Activated naive CD4-positive, alpha-beta T cell treated with anti-CD3 and anti-CD28 coated beads, Interleukin-2, amount 10 ng/mL, durations not matched to agents 7 days and 5 days (primary cell): ENCODE measurements at places on chromosomes 1 and 21.

DNA sequence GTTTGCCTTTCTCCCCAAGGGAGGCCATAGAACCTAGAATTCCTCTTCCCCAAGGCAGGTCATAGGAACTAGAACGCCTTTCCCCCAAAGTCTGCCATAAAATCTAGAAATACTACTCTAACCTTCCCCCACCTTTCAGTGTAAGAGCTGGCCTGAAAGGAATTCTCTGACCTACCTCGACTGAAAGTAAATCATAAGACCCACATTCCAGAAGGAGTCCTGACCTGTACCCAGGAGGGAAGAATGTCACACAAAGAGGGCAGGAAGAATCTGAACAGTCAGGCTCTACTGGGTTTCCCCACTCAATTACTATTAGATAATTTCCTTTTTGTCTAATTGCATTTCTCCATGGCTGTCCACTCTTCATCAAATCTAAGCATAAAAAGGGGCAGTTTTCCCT lies 5.7 kb upstream of the ATG4C start:
- no peak overlapping the region for H3K27ac ChIP-seq
- peaks cover 2% of the 10 kb centered on the region for H3K4me1 ChIP-seq
- peaks cover 21% of the 10 kb centered on the region for H3K27me3 ChIP-seq

GRCh38 chr1:177907000-177907399 lies 62.9 kb downstream of the SEC16B start:
- no peak for DNase-seq
- H3K27ac ChIP-seq = no peak overlapping the region
- no peaks in the 10 kb centered on the region for H3K27me3 ChIP-seq
- no peaks in the 10 kb centered on the region for H3K4me1 ChIP-seq

DNA sequence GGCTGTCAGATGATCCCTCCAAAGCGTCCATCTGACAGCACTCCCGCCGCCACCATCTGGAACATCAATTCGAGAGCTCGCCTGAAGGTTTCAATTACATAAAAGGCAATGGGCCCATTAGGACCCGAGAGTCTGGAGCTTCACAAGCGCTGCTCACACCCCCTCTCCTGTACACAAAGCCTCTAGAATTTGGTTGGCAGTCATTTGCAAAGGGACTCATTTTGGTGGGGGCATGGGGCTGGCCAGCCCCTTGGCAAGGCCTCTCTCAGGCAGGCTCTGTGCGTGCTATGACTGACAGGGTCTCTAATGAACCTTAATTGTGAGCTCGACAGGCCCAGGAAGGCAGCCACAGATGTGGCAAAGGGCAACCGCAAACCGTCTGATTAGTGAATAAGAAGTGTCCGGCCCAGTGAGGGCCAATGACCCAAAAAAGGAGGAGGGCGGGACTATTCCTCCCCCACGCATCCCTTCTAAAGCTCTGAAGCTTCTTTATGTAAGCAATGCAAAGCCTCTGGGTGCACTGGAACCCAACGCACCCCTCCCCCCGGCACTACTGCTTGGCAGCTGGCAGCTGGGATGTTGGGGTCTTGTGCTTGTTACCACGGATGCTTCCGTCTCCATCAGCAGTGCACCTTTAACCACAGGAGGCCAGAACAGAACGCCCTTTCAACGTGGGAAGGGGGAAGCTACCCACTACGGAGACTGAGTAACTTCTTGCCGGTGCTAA lies 79.4 kb downstream of the CAPZB start:
- H3K27me3 ChIP-seq = no peaks in the 10 kb centered on the region
- peak overlapping the region; percentile 3 for H3K27ac ChIP-seq
- no peak for DNase-seq

GRCh38 chr1:20358761-20359263 lies 68.1 kb downstream of the VWA5B1 start:
- H3K36me3 ChIP-seq = no peaks in the 10 kb centered on the region
- H3K4me3 ChIP-seq = no peak overlapping the region

- H3K4me1 ChIP-seq = peaks cover 25% of the 10 kb centered on the region
- H3K27ac ChIP-seq = no peak overlapping the region
- peaks cover 75% of the 10 kb centered on the region for H3K27me3 ChIP-seq
- H3K36me3 ChIP-seq = no peaks in the 10 kb centered on the region
- H3K4me3 ChIP-seq = no peak overlapping the region
These were observed 16.5 kb upstream of the FRRS1 start for GRCh38 chr1:99782920-99783319.

- no peak overlapping the region for H3K4me3 ChIP-seq
- H3K36me3 ChIP-seq = no peaks in the 10 kb centered on the region
These were observed 17.6 kb downstream of the PTGER3 start for GRCh38 chr1:71030026-71030425.

DNA sequence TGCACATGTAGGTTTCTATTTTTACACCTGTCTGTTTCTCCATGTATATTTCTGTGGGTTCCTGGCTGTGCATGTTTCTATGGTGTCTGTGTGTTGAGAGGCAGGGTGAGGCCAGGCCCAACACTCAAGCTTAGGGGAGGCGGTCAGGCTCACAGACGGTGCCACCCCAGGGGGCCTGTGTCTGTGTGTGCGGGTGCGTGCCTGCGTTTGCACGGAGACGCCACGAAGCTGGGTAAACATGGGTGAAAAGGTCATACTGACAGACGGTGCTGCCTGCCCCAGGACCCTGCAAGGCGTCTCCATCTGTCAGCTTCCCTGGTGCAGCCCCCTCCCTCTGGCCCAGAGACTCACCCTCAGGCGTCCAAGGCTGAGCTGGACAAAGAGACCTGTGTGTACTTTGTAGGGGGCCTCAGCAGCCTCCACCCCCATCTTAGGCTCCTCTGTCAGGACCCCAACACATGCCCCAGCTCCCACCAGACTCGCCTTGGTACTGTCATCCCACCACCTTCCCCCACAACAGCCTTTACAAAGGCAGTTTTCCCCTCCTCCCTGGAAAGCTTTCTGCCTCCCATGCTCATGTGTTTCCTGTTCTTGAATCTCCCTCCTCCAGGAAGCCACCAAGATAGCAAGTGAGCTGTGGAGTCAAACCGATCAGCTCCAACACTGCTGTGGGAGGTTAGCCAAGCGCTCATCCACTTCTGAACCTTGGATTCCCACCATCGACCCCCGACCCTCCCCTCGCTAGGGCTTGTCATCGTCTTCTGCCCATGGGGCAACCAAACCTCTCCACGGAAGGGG lies 34.1 kb downstream of the PTPRF start:
- no peak for DNase-seq
- no peaks in the 10 kb centered on the region for H3K36me3 ChIP-seq
- H3K27ac ChIP-seq = no peak overlapping the region
- peak overlapping the region; percentile 56 for H3K4me3 ChIP-seq
- peaks cover 14% of the 10 kb centered on the region for H3K4me1 ChIP-seq

DNA sequence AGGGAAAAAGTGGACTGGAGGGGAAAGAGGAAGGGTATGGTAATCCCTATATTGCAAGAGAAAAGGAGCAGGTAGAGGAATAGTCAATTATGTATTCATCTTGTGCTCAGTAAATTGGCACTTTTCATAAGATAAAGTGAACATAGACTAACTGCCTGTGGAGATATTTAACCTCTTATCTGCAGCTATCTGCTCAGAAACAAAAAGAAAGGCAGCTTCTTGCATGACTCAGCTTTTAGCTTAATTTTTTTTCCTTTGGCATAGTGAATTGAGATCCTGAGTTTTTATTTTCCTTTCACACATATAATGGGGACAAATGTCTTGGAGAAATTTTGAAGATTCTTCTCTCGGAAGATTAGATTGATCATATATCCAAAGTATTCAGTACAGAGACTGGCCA lies 127.6 kb upstream of the F3 start:
- H3K4me1 ChIP-seq = no peaks in the 10 kb centered on the region
- no peak overlapping the region for H3K4me3 ChIP-seq
- no peak for DNase-seq
- no peaks in the 10 kb centered on the region for H3K36me3 ChIP-seq
- H3K27me3 ChIP-seq = peaks cover 18% of the 10 kb centered on the region
- no peak overlapping the region for H3K27ac ChIP-seq

- peaks cover 8% of the 10 kb centered on the region for H3K4me1 ChIP-seq
- DNase-seq = no peak
- no peak overlapping the region for H3K4me3 ChIP-seq
These were observed 99.8 kb upstream of the CAMK1G start for GRCh38 chr1:209483691-209484090.
